Hippocampal formation (tissue), 2 donors: ENCODE measurements at places on chromosomes 3 and 15.

DNA sequence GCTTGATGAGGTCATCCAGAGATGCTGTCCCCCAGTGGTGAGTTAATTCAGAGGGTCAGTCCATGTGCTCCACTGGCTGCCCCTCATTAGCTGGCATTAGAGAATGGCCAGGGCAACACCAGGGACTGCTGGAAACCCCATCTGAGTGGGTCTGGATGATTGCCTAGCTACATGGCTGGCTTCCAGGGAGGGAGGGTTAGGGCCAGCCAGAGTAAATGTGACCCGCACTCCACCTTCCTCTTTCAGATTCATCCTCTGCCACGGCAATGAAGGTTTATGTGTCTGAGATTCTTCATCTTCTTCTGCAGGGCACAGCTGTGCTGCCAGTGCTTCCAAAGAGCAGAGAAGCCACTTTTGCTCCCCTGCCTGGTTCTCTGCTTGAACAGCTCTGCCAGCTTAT is 391.9 kb downstream of the OCA2 start:
- no peak for DNase-seq

GRCh38 chr3:186166491-186167288 is 57.8 kb upstream of the ETV5 start:
- no peak for DNase-seq

GRCh38 chr15:49041426-49041825 is 4.8 kb downstream of the SECISBP2L start:
- DNase-seq = no peak

DNA sequence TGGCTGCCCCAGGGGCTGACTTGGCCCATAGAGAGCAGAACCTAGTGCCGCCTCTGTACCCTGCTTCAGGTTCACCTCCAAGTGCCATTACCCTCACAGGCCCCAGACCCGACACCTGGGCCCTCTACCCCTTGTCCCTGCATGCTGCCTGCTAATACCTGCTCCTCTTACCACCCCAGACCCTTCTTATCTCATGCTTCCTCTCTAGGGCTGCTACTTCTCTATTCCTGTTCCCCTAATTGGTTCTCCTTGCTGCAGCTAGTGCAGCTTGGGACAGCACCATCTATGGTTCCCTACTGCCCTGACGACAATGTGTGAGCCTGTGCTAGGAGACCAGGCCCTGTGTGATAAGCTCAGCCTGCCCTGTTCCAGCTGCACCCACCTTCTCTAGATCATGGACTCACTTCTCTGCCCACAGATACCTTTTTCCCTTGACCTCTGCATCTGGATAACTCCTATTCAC is 15.3 kb downstream of the HDAC11 start:
- no peak for DNase-seq
